Central memory CD4-positive, alpha-beta T cell (primary cell): ENCODE measurements at places on chromosomes 12 and 14.

DNA sequence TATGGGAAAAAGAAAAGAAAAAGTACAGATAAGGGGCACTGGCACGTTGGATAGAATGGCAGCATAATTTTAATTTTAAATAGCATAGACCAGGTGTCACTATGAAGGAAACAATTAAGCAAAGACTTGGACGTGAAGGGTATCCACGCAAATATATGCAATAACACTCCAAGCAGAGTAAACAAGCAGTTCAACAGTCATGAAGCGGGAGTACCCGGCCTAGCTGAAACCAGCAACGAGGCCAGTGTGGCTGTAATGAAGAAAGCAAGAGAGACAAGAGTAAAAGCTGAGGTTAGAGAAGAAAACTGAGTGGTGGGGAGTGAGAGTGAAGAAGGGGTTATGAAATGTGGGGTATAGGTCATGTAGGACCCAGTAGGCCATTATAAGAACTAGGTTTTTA, 85.4 kb downstream of the BCL2L14 start:
- DNase-seq = no peak

DNA sequence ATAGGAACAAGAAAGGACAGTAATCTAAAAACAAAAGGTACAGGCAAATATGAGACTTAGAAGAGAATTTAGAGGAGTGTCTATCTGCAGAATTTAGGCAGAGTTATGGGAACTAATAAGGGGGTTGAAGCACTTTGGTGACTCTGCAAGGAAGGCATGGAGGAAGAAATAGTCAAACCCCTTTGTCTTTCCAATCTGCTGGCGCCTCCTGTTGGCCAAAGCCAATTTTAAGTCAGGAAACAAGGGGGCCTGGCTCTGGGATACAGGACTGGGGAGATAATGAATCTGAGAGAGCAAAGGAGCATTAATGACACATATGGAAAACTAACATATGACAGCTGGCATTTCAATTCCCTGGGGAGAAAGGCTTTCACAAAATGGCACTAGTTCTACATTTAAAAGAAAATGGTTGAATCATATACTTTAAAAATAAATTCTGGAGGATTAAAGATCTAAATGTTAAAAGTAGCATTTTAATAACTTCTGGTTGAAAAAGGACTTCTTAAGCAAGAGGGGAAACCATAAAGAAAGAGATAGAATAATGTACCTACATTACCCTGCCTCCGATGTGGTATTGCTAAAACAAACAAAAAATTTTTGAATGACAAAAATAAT, 48.5 kb upstream of the CSRP2 start:
- DNase-seq = no peak

GRCh38 chr12:15886372-15887042, 4.3 kb downstream of the STRAP start:
- no peak for DNase-seq

GRCh38 chr12:59651229-59651920, 55.5 kb downstream of the SLC16A7 start:
- DNase-seq = no peak

DNA sequence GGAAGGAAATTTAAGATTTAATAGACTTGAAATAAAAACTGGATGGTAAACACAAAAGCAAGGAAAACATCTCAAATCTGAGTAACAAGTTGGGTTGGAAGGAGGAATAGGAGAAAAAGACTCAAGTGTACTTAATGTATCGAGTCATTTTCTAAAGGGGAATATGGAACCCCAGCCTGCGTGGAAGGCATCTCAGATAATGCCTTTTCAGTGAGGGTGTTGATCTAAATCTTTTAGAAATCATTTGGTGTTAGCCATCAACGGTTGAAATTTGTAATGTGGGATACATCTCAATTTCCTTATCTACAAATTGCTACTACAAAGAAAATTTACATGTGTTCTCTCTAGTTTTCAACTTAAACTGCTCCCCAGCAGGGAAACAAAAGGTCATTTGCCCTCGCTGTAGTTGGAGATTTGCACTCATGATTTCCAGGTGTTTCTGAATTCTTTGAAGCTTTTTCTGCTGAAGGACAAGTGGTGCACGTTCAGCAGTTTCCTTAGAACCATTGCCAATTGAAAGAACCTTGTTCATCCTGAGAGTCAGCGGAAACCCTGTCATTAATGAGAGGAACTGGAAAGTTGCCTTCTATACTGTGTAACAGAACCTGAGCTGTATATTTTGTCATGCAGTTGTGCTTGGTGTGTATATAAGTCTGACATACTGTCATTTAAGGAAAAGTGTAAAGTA, 2.2 kb downstream of the PCBP2 start:
- DNase-seq = no peak

DNA sequence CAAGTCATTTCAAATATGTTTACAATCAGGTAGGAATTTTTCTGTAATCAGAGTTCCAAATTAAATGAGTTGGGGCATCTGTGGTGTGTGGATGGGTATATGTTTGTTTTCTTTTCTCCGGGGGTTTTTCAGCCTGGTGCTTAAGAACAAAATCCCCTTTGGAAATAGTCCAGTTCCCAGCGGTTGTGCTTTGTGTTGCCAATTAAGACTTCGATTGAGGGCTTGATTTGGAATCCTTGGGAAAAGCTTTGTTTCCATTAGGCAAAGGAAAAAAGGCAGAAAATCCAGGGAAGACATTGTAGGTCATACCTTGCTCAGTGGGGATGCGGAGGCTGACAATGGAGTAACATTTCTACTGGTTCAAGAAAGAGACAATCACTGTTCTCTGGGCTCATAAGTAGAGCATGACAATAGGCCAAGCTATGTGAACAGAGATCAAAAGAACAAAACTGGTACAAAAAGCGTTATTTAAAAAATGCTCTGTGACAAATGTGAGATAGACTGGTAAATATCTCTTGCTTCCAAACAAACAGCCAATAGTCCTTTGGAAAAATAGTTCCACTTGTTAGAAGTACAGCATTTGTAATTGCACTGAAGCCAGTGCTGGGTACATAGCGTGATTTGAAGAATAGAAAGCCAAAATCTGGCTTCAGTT, 79.7 kb downstream of the EML1 start:
- DNase-seq = no peak

- no peak for DNase-seq
Observed at GRCh38 chr12:80234667-80235066, 135.3 kb downstream of the OTOGL start.

DNA sequence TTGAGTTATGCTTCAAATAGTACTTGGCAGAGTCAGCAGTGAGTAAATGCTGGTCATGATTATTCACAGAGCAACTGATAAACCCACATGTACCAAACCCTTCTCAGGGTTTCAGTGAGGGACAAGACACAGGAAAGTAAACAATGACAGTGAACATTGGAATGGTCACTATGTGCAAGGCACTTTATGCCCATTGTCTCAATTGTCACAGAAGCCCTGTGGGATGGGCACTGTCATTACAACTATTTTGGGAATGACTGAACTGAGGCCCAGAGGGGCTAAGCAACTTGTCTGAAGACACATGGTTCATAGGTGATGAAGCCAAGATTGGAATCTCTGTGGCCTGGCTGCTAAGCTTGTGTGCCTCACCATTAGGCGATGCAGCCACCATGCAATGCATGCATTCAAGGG, 238.5 kb downstream of the RBM19 start:
- no peak for DNase-seq

DNA sequence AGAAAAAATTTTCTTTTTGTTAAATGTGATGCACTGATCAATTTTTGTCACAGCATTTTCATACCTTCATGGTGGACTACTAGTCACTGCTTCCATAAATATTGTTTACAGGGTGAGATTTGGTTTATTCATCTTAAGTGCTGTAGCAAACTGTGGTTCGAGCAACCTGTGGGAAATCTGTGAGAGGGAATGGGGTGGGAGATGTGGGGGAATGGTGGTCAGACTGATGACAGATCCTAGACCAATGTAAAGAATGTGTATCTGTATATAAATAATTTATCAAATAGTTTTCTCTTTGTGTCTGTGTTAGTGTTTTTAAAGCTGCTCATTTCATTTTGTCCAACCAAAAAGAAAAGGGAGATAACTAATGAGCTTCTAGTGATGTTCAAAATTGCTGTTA, 26.7 kb downstream of the CSRP2 start:
- DNase-seq = no peak

DNA sequence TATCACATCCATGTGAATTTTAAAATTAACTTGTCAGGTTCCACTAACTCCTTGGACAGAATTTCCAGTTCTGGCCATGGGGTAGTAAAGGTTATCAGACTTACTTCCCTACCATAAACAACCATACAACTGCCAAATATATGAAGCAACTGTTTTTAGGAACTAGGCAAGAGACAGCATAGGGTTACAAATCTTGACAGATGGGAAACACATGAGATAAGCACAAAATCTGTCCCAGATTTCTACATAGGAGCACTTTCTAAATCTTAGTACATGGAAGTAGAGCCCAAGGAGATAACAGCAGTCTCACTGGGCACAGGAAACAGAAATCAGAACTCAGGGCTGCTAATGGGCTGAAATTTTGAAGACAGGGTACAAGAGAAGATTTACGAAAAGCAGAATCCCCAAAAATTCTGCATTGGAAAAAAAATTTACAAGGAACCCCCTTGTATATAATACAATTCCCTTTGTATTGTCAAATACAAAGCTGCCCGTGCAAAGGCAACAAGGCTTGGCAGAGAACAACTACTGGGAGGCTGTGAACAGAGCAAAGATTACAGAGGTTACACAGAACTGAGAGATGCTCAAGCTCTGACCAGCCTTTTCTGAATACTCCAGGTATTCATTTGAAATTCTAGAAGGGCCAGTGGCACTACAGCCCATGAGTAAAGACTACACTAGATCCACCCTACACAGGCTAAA, 43.2 kb downstream of the GALNT4 start:
- no peak for DNase-seq

DNA sequence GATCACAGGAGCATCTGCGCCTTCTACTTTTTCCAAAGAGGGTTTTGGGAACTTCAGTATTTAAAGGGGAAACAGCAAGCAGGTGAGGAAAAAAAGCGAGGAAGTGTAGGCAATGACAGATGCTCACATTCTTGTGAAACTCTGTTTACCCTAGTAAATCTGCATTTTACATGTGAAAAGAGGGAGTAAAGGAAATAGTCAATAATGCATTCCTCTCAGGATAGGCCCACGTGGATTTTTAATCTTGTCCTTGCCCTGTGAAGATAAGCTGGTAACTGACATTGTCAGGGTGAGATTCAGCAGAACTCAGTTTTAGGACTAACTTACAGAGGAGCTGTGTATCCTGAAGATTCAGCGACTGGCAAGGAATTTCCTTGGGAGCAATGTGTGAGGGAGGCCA, 1119.2 kb upstream of the TMEM132C start:
- no peak for DNase-seq

GRCh38 chr12:104741497-104742367, 216.4 kb downstream of the SLC41A2 start:
- no peak for DNase-seq

GRCh38 chr12:59066445-59066844, 146.1 kb upstream of the LRIG3 start:
- no peak for DNase-seq

- no peak for DNase-seq
Observed at GRCh38 chr12:95699579-95699978, 91.0 kb downstream of the NTN4 start.

- DNase-seq = peak; percentile 73
Observed at GRCh38 chr14:97977651-97978261, 1180.6 kb downstream of the VRK1 start.

DNA sequence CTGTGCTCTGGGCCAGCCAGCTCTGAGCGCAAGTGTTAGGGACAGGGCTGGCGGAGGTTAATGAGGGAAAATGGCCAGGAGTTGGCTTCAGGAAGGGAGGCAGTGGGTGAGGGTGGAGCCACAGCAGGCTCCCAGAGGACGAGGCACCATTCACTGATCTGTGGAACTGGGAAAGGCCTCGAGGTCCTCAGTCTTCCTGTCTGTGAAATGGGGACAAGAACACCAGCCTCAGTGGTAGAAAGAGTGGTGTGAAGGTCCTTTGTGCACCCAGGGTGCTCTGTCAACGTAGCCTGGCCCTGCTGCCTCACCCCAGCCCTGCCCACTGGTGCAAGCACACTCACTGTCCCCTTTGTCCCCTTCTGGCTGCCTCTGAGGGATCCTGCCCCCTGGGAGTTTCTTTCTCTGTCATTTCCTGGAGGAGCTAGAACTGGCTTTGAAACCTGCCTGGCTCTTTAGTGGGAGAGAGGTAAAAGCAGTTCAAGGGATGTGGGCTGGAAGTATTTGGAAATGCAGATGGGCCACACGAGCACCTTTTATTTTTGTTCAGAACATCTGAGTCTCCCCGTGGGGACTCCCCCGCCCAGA, 25.0 kb downstream of the SYNDIG1L start:
- no peak for DNase-seq

DNA sequence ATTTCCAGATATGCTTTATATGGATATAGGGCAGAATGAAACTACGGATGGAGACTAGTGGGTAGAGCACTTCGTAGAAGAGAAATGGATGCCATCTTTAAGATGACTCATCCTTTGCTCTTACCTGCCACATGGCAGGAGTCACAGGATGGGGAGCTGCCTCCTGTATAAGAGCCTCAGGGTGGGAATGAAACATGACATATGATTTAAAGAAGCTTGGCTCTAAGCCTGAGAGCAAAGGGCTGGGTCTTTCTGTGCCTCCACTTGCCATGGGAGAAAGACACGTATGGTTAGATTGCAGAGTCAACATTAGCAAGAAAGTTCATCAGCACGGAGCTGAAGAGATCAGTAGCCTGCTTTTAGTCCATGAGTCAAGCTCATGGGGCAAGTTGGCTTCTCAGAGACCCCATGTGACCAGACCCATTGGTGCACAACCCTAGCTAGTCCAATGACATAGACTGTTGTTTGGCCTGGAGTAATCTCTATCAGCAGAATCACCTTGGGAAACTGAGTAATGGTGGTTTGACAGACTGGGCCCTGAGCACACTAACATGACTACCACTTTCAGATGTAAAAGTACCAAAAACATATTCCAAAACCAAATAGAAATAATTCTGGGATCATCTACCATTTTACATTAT, 38.1 kb upstream of the IL22 start:
- no peak for DNase-seq

DNA sequence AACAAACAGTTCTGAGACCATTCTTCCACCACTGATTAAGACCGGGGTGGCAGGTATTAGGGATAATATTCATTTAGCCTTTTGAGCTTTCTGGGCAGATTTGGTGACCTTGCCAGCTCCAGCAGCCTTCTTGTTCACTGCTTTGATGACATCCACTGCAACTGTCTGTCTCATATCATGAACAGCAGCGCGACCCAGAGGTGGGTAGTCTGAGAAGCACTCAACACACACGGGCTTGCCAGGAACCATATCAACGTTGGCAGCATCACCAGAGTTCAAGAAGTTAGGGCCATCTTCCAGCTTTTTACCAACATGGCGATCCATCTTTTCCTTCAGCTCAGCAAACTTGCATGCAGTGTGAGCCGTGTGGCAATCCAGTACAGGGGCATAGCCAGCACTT, 16.9 kb downstream of the AEBP2 start:
- DNase-seq = no peak

GRCh38 chr14:101509730-101510371, 51.4 kb upstream of the DIO3 start:
- DNase-seq = no peak

DNA sequence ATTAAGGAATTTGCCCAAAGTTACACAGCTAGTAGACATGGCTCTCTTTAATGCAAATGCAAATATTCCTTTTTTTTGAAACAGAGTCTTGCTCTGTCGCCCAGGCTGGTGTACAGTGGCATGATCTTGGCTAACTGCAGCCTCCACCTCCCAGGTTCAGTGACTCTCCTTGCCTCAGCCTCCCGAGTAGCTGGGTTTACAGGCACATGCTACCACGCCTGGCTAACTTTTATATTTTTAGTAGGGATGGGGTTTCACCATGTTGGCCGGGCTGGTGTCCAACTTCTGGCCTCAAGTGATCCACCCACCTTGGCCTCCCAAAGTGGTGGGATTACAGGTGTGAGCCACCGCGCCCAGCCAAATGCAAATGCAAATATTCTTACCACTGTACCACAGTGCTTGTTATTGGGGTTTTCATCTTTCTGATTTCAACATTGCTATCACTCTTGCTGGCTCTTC, 24.5 kb upstream of the HIGD1C start:
- DNase-seq = no peak
